ENCODE measurements at places on chromosomes 1 and 21. TPM values are rescaled to one million over a fixed set of nuclear protein-coding genes. Genes with fewer than 3 reads are reported as not detected.

Gene CCDC185
- not detected for total RNA-seq

Gene ELF3
- total RNA-seq, result 1.2 TPM

Gene RHCE
- total RNA-seq, result 0.74 TPM

Gene INPP5B
- 32.2 TPM for total RNA-seq

Gene REN
- total RNA-seq, result not detected

Gene OTUD7B
- total RNA-seq, result 14.3 TPM

Gene CD1D
- 28.5 TPM for total RNA-seq

Gene LDLRAD1
- not detected for total RNA-seq

Gene B3GALT5
- total RNA-seq, result 0.34 TPM

DNA sequence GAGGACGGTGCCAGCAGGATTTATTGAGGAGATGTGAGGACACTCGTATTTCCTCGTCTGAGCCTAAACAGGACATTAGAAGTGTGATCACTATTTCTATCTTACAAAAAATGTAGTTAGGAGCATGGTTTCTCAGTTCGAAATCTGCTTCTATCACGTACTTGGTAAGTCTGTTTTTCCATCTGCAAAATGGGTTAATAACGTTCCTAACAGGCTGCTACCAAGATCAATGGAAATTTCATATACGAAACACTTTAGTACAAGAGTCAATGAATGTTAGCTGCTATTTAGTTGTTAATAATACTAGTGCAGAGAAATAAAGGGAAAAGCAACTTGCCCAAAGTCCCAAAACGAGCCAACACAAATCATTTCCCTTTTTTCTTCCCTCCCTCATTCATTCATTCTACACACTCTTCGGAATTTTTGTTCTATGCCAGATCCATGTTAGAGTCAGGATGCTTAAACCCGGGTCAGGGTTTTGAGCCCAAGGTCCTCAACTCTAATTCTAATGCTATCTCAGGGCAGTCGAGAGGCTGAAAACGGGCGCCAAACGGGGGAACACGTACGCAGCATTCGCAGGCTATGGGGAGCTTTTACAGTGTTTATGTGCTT lies 608 bp downstream of the SNRNP40 start:
- no peak for DNase-seq

DNA sequence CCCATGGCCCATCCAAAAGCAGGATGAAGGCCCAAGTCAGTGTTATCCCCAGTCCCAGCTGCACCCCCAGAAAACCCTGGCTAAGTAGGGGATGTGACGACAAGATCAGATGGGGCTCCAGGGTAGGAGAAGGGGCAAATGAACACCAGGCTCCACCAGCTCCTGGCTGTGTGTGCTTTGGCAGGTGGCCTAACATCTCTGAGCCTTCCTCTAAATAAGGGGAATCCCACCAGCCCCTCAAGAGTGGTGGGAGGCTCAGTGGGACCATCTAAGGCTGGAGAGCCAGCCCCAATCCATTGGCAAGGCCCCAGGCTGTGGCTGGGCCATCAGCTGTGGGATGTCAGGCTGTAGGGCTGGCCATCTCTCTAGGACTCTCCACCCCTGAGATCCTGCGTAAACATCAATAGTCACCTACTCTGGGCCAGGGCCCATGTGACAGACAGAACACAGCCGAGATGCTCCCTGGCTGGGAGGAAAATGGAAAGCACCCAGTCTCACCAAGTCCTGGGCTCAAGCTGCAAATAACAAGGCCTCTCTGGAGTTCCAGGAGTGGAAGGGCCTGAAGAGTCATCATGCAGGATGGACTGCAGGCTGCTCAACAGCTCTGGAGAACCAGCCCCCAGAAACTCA lies 7.5 kb downstream of the SDC3 start:
- DNase-seq, result peak; percentile 62

DNA sequence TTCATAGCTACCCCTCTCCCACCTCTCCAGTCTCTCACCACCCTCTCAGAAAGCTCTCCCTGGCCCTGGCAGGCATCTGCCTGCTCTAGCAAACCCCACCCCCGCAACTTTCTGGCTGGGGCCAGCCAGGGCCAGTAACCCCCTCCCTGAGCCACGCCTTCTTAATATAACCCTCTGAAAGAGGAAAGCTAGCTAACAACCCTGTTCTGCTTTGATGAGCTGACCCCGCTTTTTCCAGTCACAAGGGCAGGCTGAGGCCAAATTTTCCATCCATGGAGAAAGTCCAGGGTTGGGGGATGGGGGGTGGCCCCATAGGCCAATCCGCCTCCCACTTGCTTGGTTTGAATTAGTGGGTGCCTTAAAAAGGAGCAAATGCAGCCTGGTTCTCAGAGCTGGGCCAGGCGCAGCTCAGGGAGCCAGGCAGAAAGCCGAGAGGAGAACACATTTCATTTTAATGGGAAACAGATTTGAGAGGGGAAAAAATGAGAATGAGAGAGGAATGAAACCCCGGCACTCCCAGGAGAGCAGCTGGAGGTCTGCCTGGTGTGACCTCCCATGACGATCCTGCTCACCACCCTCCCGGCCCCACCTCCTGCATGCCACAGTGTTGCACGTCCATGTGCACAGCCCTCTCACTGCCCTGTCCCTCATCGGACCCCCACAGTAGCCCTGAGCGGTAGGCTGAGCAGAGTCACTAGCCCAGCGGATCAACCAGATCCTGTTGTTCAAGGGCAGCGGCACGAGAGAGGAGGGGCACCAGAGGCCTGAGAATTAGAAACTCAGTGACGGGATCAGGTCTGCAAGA lies 62.3 kb downstream of the OPTC start:
- no peak for DNase-seq

- no peak for DNase-seq
Measured at GRCh38 chr1:92495392-92496063, 8.8 kb upstream of the GFI1 start.

DNA sequence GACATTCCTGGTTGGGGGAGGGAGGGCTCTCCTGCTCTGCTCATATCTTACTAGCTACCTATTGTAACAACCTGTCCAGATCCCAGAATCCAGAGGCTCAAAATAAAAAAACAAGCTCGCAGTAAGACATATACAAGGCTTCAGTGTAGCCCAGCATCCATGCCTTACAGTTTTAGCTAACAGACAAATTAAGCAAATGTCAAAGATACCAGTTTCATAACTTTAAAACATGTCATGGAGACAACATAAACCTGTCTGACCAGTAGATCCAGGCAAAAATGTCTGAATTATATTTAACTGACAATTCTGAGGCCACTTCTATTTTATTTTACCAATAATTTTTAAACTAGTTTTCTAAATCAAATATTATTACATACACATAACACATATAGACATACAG lies 167.7 kb upstream of the TNR start:
- no peak for DNase-seq

DNA sequence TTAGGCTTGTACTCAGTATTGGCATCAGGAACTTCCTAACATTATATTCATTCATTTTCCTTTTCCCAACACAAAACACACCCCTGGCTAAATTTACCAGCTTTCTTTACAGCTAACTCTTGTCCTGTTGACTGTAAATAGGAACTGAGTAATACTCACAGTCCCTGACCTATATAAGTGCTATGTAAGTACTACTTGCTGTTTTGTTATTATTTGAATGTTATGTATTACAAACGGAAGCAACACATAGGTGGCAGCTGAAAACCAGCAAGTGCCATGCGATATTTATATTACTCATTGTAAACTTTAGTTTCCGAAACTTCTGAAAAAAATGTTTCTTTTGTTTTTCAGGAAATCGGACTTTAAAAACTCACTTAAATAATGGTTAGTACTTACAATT lies 21.5 kb downstream of the PTGER3 start:
- no peak for DNase-seq

DNA sequence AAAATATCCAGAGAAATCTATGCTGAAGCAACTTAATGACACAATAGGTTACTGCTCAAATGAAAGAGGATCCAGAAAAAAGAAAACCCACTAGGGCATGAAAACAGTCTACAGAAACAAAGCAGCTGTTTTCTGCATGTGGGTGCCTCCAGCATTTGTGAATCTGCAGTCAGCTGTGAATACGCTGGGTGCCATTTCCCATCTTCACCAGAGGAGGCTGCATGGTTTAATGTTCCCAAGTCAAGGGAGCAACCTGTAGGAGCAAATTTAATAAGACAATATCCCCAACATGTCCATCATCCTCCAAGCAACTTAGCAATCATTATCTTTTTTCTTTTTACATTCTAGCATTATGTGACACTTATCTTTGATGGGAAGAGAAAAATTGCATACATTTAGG lies 396.6 kb downstream of the BRINP2 start:
- DNase-seq, result no peak

- peak; percentile 99 for DNase-seq
Measured at GRCh38 chr1:44739307-44740178, at the start of gene KIF2C. Gene KIF2C (plus strand): TSS chr1:44739837. CDS start chr1:44739933, 96 bp downstream.

GRCh38 chr1:212179394-212180076 lies 105.7 kb upstream of the PPP2R5A start:
- DNase-seq, result no peak

GRCh38 chr1:23478896-23479665 lies 4.9 kb downstream of the ASAP3 start:
- no peak for DNase-seq

GRCh38 chr1:155052439-155053395 lies 1.6 kb downstream of the ADAM15 start:
- DNase-seq, result no peak

- DNase-seq, result no peak
Measured at GRCh38 chr1:196160066-196160795, 448.0 kb downstream of the KCNT2 start.

DNA sequence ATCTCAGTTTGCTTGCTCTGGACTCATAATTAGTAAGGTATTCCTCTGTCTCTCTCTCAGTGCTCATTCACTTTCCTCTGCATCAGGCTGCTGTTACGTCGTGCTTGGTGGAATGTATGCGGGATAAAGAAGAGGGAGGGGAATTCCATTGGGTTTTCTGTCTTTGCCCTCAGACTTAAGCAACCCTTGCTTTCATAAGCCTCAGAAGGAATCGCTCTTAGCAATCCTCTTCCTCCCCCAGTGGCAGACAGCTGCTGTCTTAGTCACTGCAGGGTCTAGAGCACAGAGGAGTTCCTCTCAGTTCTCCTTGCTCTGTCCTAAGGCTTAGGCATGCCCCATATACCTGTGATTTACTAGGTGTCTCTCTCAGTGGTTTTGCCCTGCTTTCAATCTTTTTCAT lies 19.1 kb upstream of the NTMT2 start:
- DNase-seq, result no peak

DNA sequence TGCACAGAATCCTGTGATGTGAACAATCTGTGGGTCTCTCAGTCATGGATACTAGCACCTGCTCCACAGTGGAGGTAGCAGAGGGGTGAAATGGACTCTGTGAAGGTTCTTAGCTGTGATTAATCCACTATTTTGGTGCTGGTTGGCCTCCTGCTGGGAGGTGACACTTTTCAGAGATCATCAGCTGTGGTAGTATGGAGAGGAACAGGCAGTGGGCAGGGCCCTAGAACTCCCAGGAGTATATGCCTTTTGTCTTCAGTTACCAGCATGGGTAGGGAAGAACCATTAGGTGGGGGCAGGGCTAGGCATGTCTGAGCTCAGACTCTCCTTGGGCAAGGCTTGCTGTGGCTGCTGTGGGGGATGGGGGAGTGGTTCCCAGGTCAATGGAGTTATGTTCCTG lies 54.0 kb upstream of the KCNJ15 start:
- no peak for DNase-seq

DNA sequence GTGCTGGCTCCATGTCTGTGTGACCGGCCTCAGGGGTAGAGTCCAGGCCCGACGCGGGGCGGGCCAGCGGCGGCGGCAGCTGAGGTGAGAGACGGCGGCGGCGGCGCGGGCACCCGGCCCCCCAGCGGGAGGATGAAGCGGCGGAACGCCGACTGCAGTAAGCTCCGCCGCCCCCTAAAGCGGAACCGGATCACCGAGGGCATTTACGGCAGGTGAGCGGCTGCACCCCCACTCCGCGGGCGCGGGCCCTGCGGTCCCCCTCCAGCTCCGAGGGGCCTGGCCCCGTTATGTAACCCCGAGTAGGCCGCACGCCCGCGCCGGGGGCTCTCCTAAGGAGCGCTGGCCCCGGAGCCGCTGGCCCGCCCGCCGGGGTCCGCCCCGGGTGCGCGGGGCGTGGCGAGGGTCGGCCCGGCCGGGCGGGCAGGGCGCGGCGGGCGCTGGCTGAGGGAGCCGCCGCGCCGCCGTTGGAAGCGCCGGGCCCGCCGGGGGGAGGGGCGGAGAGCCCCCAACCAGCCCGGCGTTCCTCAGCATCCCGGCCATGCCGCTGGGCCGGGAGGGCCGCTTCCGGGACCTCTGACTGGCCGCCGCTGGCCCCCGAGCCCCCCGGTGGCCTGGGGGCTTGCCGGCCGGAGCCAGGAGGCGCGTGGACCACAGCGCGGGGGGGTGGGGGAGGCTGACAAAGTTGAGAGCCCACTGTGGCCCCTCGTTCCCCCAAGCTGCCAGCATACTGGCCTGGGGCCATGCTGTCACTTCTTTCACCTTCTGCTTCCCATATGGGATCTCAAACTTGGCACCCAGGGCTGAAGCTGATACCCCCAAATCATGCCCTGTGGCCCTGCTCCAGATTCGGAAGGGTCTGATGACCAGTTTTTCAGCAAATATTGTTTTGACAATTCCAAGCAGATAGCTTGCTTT lies 527 bp downstream of the MACO1 start:
- peak; percentile 94 for DNase-seq

DNA sequence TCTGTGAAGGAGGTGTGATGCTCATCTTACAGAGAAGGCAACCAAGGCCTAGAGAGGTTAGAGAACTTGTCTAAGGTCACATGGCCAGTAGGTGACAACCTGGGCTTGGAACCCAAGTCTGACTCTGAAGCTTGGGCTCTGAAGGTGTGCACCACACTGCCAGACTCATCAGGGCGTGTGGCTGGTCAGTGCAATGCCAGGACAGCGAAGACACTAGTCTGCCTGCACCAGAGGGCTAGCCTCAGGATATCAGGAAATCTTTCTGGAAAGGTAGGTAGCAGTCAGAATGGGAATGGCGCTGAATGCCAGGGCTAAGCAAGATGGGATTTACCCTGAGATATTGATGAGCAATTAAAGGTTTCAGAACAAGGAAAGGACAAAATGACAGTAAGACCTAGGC lies 34.9 kb downstream of the ELK4 start:
- DNase-seq, result no peak
